GM13976 (cell line): ENCODE measurements at places on chromosomes 13 and 19.
A peak's percentile ranks its signal among the peaks of the same experiment; 100 is the strongest.

GRCh38 chr13:112728375-112729126 is 38.7 kb downstream of the ATP11A start:
- DNase-seq, result no peak

GRCh38 chr19:57231686-57232085 is 863 bp downstream of the AURKC start:
- DNase-seq, result no peak

GRCh38 chr13:29507356-29507755 is 88.1 kb downstream of the SLC7A1 start:
- DNase-seq, result no peak

DNA sequence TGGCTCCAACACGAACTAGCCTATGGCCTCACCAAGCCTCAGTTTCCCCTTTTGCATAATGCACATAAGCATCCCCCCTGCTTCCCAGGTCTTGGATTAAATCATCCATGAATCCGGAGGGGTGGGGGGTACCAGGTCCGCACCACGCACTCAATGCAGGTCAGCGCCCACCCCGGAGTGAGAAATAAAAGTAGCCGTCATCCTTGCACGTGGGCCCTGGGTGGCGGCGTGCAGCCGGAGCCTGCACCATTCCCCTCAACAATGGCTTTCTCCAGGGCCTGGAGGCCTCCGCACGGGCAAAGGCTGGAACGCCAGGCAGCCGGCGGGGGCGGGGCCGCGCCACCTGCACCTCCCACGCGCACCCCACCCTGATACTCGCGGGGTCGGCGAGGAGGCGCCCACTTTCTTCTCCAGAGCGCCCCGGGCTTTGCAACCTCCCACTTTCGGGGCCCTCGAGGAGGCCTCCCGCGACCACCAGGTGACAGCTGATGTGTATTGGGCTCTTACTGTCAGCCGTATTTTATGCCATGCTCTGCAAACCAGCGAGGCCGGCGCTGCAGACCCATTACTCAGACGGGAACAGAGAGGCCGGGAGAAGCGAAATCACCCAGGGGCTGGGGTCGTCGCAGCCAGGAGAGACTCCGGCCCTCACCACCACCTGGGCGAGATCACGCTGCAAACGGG is 767 bp upstream of the GADD45B start:
- peak; percentile 79 for DNase-seq
